ENCODE measurements at places on chromosomes 3 and 15. TPM values are rescaled to one million over a fixed set of nuclear protein-coding genes. Genes with fewer than 3 reads are reported as not detected.

DNA sequence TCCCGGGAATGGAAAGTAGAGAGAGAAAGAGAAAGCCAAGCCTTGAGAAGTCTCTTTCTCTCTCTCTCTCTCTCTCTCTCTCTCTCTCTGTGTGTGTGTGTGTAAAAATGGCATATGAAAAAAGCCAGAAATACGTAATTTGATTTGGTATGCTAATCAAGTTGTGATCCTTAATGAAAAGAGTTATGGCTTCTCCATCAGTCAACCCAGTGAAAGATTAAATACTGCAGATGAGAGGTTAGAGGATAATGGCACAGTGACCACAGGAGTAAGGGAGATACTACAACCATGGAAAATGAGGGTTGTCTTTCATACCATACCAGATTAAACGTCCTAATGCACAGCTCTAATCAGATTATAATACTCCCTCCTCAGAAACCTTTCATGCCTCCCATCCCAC lies 193.5 kb upstream of the SOX2 start:
- H3K36me3 ChIP-seq: no peaks in the 10 kb centered on the region
- DNase-seq: no peak
- no peak overlapping the region for H3K4me3 ChIP-seq
- H3K27me3 ChIP-seq: no peaks in the 10 kb centered on the region
- H3K27ac ChIP-seq: no peak overlapping the region

GRCh38 chr3:127815641-127816605 lies 6.4 kb downstream of the MGLL start:
- peaks cover 19% of the 10 kb centered on the region for H3K27me3 ChIP-seq
- no peak overlapping the region for H3K27ac ChIP-seq
- no peak for DNase-seq
- H3K4me3 ChIP-seq: no peak overlapping the region

TMCO5A gene
- total RNA-seq: not detected

GNAT1 gene
- total RNA-seq: not detected

DNA sequence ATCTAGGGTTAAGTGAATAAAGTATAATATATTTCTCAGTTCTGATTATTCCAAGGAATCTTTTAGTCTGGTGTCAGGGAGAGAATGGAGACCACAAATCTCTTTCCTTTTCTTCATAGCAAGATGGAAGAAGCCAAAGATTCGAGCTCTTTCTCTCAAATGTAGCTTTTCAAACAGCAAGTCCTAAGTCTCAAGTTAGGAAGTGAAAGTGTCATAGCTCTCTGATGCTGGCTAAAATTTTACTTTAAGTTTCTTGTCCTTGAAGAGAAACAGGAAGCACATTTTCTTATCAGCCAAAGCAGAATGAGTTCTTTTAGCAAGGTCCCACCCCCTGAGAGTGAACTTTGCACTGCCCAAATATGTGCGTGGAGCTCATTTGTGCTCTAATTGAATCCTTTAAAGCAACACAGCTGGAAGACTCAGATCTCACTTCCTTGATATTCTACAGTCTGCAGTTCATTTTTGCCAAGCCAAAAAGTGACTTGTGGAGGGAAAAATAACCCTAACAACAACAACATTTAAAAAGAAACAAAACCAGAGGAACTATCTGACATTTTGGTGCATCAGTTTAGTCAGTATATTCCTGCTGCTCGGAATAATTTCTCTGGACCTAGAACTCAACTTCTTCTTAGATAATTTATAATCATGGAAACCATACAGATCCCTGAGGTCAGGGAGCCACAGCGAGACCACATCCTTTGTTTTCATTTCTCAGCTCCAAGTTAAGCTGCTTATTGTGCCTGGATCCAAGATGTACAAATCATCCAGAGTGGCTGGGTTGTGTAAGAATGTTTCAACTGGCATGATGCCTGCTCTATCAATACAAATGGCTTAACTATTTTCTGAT lies 238.7 kb upstream of the P2RY1 start:
- H3K4me3 ChIP-seq: no peak overlapping the region
- DNase-seq: no peak
- peaks cover 14% of the 10 kb centered on the region for H3K4me1 ChIP-seq
- no peaks in the 10 kb centered on the region for H3K36me3 ChIP-seq
- H3K27me3 ChIP-seq: no peaks in the 10 kb centered on the region

DNA sequence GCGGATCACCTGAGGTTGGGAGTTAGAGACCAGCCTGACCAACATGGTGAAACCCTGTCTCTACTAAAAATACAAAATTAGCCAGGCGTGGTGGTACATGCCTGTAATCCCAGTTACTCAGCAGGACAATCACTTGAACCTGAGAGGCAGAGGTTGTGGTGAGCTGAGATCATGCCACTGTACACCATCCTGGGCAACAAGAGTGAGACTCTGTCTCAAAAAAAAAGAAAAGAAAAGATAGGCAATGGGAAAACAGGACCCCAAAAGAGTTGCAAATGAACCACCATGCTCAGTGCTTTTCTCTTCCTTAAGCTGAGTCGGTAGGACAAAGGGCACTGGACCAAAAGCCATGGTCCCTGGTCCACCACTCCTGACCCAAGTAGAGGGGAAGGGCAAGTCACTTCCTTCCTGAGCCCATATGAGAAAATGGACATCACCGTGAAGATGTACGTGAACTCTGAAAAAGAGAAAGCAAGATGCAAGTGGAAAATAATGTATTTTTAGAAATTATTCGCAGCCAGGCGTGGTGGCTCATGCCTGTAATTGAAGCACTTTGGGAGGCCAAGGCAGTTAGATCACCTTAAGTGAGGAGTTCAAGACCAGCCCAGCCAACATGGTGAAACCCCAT lies 2.6 kb downstream of the ITGB5 start:
- H3K27me3 ChIP-seq: peaks cover 59% of the 10 kb centered on the region
- DNase-seq: no peak
- no peak overlapping the region for H3K4me3 ChIP-seq
- peaks cover 3% of the 10 kb centered on the region for H3K4me1 ChIP-seq
- H3K27ac ChIP-seq: no peak overlapping the region

DNA sequence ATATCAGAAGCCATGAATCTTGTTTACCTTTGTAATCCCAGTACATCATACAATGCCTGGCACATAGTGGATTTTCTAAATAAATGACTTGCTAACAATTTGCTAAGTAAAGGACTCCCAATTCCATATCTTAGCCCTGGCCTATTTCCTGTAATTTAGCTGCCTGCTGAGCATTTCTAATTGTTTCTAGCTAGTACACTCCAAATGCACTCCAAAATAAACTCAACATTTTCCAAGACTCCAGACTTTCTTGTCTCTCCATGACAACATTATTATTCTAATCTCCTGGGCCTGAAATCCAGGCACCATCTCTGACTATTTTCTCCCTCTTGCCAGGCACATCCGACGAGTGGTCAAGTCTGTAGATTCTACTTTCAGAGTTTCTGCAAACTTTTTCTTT lies 773.5 kb downstream of the SQOR start:
- H3K36me3 ChIP-seq: no peaks in the 10 kb centered on the region
- H3K27ac ChIP-seq: no peak overlapping the region
- H3K4me1 ChIP-seq: no peaks in the 10 kb centered on the region
- H3K4me3 ChIP-seq: no peak overlapping the region
- DNase-seq: no peak

GRCh38 chr15:43505738-43506137 lies 11.7 kb upstream of the MAP1A start:
- no peaks in the 10 kb centered on the region for H3K27me3 ChIP-seq
- no peaks in the 10 kb centered on the region for H3K36me3 ChIP-seq
- H3K4me3 ChIP-seq: no peak overlapping the region
- no peak for DNase-seq
- H3K4me1 ChIP-seq: peaks cover 10% of the 10 kb centered on the region

LRRN1 gene
- 3.3 TPM for total RNA-seq

- no peaks in the 10 kb centered on the region for H3K27me3 ChIP-seq
- peaks cover 22% of the 10 kb centered on the region for H3K4me1 ChIP-seq
- no peak overlapping the region for H3K4me3 ChIP-seq
- peak; percentile 35 for DNase-seq
- no peak overlapping the region for H3K27ac ChIP-seq
- H3K36me3 ChIP-seq: peaks cover 4% of the 10 kb centered on the region
Measured at GRCh38 chr3:42535981-42536784, 33.7 kb downstream of the VIPR1 start.

SCG3 gene
- total RNA-seq: not detected

IFRD2 gene
- total RNA-seq: 177 TPM

Measured in activated naive CD8-positive, alpha-beta T cell treated with anti-CD3 and anti-CD28 coated beads for 36 hours (primary cell).